Thymus (tissue), 14 donors: ENCODE measurements at places on chromosomes 7 and 10. TPM values are rescaled to one million over a fixed set of nuclear protein-coding genes. Genes with fewer than 3 reads are reported as not detected.

DNA sequence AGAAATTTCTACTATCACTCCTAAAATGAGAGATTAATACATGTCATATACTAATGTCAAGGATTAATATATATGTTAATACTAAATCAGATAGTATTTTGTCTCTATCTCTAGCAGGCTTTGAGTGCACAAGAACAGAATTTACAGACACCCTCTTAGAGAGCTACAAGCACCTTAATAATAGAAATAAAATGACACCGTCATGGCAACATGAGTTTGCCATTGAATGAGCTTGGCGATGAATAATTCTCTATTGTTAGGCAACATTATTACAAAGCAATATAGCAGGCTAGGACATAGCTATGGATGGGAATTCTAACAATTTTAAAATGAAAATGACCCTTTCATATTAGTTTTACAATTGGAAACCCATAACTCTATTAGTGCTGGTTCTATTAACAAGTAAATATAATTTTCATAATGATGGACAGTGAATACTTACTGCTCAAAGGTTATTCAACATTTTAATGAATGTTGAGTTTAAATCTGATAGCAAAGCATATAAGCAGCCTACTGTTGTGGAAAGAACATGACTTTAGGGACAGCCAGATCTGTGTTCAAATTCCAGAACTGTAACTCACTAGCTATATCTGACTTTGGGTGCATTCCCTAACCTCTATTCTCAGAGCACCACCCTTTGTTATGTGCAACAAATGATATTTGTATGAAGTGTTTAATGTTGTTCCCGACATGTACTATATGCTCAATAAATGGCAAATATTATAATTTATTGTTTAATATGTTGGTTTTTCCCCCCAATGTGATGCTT is 184.5 kb upstream of the DKK1 start:
- no peak overlapping the region for H3K27ac ChIP-seq
- H3K4me1 ChIP-seq: no peaks in the 10 kb centered on the region
- no peaks in the 10 kb centered on the region for H3K36me3 ChIP-seq
- DNase-seq: no peak
- H3K4me3 ChIP-seq: no peak overlapping the region

GRCh38 chr7:99720800-99721595 is 14.0 kb downstream of the CYP3A7 start:
- no peak for DNase-seq
- no peak overlapping the region for H3K4me3 ChIP-seq
- H3K27ac ChIP-seq: no peak overlapping the region
- no peaks in the 10 kb centered on the region for H3K36me3 ChIP-seq
- H3K4me1 ChIP-seq: peaks cover 6% of the 10 kb centered on the region

- H3K27me3 ChIP-seq: no peaks in the 10 kb centered on the region
- H3K4me1 ChIP-seq: no peaks in the 10 kb centered on the region
- no peak for DNase-seq
Measured at GRCh38 chr7:50723173-50723572, 59.5 kb downstream of the GRB10 start.

DNA sequence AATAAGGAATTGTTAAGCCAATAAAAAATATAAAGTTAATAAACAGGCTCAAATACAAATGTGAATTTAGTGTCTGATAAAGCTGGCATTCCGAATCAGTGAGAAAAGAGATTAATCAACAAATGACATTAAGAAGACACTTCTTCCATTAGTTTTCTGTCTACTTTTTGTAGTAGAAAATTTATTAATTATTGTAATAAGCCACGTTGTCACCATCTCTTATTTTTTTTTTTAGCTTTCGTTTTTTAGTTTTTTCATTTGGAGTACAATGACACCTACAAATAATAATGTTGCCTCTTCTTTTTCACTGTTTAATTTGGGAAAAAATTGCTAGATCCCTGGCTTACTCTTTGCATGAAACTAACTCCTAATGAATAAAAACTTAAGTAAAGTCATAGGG is 46.8 kb upstream of the STEAP1B start:
- H3K27ac ChIP-seq: no peak overlapping the region
- H3K4me3 ChIP-seq: no peak overlapping the region
- H3K36me3 ChIP-seq: no peaks in the 10 kb centered on the region
- peaks cover 9% of the 10 kb centered on the region for H3K4me1 ChIP-seq

Gene MSMB
- total RNA-seq: 1.1 TPM

Gene H2BK1
- total RNA-seq: not detected
